Right renal cortex interstitium (tissue), 3 donors: ENCODE measurements at places on chromosomes 5 and 9. TPM values are rescaled to one million over a fixed set of nuclear protein-coding genes. Genes with fewer than 3 reads are reported as not detected.

The IQGAP2 gene
- polyA plus RNA-seq, result 83.7 TPM

GRCh38 chr5:103605277-103605676 is 42.7 kb upstream of the NUDT12 start:
- no peak for DNase-seq

GRCh38 chr5:60287174-60287771 is 393.7 kb upstream of the PDE4D start:
- DNase-seq, result no peak

DNA sequence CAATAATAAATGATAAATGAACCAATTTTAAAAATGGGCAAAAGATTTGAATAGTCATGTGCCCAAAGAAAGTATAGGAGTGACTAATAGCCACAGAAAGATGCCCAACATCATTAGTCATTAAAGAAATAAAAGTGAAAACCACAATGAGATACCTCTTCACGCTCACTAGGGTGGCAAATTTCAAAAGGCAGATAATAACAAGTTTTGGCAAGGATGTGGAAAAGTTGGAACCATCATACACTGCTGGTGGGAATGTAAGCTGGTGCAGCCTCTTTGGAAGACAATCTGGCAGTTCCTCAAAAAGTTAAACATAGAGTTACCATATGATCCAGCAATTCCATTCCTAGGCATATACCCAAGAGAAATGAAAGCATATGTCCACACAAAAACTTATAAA is 1819.8 kb downstream of the MAT2B start:
- no peak for DNase-seq

The ERCC8 gene
- 21.6 TPM for polyA plus RNA-seq

GRCh38 chr9:109512170-109512756 is 14.2 kb upstream of the PTPN3 start:
- DNase-seq, result no peak

The ARHGAP26 gene
- polyA plus RNA-seq, result 11.4 TPM

- DNase-seq, result no peak
Measured at GRCh38 chr5:18553269-18553668, 919.0 kb downstream of the TAF11L14 start.

The PDCD1LG2 gene
- not detected for polyA plus RNA-seq

The FBXL7 gene
- 23.9 TPM for polyA plus RNA-seq

The CAMK4 gene
- polyA plus RNA-seq, result 4.6 TPM

GRCh38 chr5:14716755-14717752 is 52.5 kb downstream of the OTULIN start:
- no peak for DNase-seq

GRCh38 chr9:71780953-71781352 is 12.6 kb upstream of the CEMIP2 start:
- DNase-seq, result no peak

The ADAMTS12 gene
- polyA plus RNA-seq, result 14.3 TPM

The AK3 gene
- polyA plus RNA-seq, result 106 TPM

GRCh38 chr5:100779669-100780375 is 123.3 kb downstream of the ST8SIA4 start:
- no peak for DNase-seq
